ENCODE measurements at places on chromosomes 3 and 15.
A peak's percentile ranks its signal among the peaks of the same experiment; 100 is the strongest.

DNA sequence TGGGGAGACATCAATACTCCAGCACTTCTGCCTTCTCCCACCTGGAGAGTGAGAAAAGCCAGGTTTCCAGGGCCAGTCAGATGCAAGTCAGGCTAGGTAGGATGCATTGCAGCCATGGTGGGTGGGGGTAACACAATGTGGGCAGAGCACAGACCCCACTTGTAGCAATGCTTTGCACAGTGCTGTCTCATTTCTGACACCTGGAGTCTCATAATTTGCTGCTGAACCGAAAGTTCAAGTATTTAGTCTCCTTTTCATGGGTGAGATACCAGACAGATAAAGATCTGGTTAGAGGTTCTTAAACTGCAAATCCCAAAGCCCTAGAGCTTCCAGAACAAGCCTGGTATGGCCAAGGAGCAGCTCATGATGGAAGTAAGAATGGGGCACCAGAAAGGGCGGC is 880.3 kb upstream of the CFAP20DC start:
- no peak for DNase-seq

GRCh38 chr3:87336761-87337160 is 60.4 kb upstream of the POU1F1 start:
- no peak for DNase-seq

DNA sequence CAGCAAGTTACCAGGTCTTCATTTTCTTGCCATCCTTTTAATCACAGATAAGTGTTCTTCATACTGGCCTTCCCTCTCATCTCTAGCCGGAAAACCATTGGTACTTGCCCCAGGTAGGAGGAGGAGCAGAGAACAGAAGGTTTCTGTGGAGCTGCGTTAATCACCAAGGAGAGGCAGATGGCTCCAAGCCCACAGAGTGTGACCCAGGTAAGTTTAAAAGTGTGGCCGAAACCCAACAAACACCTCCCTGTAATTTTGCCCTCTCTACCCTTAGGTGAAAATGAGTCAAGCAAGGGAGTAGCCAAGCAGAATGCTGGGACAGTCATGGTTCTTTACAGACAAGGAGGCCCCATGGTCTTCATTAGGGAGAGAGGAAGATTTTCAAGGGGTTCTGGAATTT is 37.3 kb downstream of the NFKBIZ start:
- no peak for DNase-seq

DNA sequence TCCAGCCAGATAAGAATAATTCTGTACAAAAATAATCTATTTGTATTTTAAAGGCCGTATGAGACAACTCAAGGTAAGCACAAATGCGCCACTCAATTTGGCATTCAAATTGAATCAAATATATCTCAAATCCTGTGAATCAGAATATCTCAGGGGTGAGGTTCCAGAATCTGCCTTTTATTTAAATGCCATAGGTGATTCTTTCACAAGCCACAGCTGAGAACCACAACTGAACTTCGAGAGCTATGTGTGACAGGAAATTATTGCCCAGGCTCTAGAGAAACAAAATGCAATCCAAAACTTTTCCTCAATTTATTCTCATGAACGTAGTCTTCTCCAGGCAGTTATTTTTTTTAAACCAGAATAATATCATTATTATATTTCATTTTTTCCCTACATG is 11.9 kb downstream of the ATP8B4 start:
- DNase-seq, result no peak

GRCh38 chr3:169769287-169770181 is at the start of gene ACTRT3:
Gene ACTRT3, minus strand, starts transcription at chr3:169769561. Its CDS starts 41 bp downstream, at chr3:169769520.
- DNase-seq, result peak; percentile 82

- no peak for DNase-seq
Observed at GRCh38 chr15:45120081-45120972, 6.2 kb downstream of the DUOXA2 start.

GRCh38 chr3:120285508-120285841 is 453 bp upstream of the GPR156 start:
- no peak for DNase-seq

DNA sequence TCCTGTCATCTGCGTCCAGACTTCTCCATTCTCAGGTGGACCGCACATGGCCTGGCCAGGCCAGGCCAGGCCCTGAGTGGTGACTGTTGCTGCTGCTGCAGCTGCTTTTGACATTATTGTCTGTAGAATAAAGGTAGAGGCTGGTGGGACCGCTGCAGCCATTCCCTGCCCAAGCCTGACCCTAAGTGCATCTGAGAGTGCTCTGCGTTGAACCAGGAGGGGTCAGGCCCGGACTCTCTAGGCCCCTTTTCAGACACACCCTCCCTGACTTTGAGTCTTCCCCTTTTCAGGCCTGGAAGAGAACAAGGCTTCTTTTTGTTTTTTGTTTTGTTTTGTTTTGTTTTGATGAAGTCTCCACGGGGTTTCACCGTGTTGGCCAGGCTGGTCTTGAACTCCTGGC is 54.6 kb upstream of the FLNB start:
- no peak for DNase-seq

- no peak for DNase-seq
Observed at GRCh38 chr15:31591908-31592307, 265.3 kb downstream of the KLF13 start.

GRCh38 chr15:28959326-28959725 is 73.6 kb downstream of the APBA2 start:
- no peak for DNase-seq

DNA sequence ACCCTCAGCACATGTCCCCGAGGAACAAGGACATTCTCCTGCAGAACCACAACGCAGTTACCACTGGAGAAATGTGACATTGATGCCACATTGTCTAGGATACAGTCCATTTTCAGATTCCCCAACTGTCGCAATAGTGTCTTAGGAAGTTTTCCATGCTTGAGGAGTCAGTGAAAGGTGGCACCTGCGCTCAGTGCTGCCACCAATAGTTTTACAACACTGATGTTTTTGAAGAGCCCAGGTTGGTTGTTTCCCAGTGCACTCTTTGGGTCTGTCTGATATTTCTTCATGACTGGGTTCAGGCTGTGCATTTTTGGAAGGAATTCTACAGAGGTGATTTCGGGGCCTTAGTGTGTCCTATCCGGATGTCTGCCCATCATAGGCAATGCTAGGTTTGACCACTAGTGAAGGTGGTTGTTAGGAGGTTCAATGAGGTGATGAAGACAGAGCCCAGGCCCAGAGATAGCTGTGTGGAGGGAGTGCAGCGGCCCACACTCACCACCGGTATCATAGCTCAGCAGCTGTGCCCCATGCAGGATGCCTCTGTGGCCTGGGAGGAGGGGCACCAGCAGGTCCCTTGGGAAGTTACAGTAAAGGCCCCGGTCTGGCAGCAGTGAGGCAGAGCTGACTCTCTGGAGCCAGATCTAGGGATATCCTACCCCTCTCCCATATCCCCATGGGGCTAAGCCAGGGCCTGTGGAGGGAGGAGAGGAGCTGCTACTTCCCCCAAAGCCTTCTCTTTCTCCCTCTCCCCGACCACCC is 96.6 kb downstream of the DNAJB8 start:
- DNase-seq, result no peak

DNA sequence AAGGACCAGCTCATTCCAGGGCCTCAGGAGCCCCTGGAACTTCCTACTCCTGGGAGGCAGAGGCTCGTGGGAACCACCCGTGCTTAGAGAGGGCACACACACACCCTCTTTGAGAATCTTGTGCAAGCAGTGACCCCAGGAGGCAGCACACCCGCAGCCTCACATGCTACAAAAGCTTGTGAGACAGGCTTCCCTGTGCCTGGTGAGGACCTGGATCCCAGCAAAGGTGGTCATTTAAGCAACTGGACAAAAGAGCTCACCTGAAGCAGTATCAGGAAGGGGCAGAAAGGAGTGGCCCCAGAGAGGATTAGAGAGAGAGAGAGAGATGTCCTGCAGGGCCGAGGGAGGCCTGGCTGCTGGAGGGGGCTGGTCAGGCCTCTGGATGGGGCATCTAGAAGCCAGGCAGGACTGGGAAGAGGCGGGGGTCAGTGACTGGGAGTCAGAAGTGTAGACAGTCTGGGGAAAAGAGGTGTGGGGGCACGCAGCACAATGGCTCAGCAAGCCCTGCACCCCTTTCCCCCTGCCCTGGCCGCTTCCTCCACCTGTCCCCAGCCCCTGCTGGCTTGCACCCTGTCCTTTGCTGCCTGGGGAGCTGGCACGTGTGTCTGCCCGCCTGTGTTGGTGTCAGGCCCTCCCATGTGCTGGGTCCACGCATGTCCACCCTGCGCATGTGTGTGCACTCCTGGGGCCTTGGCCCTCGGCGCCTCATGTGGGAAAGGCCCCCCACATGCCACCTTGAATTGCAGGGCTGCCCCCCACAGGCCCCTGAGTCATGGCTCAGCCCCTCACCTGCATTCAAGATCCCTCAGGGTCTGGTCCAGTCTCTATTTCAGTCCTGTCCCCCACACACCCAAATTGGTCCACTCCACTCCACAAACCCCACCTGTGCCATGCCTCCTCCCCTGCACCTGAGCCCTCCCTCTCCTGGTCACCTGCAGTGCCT is 36.9 kb downstream of the TSPAN3 start:
- no peak for DNase-seq

DNA sequence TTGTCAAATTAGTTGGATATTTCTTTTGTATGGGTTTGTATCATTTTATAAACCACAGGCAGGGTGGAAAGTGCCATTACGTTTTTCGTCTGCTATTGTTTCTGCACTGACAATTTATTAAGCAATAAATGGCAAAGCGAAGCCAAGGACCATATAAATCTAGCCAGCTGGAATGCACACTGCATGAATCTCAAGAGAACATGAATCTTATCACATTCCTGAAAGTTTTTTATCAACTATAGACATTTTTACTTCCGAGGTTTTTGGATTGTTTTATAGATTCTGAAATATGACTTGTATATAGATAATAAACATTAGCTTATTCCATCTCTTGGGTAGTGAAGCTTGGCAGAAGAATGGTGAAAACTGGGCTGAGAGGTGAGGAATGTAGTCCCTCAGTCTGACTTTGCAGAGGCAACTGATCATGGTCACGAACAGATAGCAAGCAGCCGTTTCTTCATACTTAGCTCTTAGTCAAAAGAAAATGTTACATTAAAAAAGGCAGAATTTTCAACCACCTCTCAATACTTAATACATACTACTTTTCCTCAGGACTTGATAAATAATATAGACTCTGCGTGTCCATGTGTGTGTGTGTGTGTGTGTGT is 102.7 kb downstream of the OSBPL10 start:
- DNase-seq, result no peak

Measured in C1 segment of cervical spinal cord (tissue), 14 donors.